AG09319 (cell line): ENCODE measurements at places on chromosomes 16 and 17.

GRCh38 chr17:81040791-81041337, 5.9 kb downstream of the BAIAP2 start:
- DNase-seq: no peak

DNA sequence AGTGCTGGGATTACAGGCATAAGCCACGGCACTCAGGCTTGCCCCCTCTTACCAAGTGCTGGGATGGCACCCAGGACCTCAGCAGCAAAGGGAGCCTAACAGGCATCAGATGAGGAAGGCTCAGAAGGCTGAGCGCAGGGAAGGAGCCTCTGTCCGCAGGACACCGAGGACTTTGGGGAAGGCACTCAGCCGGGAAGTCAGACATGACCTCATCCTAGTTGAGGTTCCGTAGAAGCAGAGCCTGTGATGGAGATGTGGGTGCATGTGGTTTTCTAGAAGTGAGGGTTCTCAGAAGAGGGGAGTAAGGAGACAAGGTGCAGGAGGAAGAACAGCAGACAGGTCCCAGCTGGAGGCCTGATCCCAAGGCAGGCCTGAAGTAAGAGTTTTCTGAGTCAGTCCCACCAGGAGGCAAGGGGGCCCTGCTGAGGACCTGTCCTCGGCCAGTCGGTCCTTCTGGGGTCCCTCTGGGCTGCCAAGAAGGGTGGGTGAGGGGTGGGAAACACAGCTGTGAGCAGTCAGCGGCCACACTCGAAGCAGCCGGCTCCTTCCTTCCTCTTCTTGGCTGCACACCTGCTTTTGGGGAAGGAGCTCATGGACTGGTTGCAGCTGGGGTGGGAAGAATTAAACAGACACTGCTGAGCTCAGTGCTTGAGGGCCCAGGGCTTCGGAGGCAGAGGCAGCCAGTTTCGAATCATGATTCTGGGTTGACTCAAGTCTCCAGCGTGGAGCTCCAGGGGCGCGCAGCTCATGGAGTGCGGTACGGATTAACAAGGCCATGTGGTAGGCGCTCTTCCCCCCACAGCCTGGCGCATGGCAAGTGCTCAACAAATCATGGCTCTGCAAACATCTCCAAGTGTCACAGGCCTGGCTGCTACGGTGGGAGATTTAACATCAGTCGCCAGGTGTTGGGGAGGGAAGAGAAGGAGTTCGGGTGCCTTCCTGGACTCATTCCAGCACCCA, 38.9 kb upstream of the SNN start:
- no peak for DNase-seq

DNA sequence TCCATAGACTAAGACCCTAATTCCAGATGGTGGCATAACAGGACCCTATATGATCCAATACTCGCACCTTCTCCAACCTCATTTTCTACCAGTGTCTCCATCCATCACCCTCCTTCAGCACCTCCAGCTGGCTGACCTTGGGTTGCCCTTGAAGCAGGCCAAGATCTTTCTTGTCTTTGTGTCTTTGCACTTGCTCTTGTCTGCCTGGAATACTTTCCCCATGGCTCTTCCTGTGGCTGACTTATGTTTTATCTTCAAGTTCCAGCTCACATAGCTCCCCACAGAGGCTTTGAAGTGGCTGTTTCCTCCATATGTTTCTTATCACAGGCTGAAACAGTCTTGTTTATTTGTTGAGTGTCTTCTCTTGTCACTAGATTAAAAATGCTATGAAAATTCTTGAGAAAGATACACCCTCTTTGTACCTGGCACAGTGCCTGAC, 29.6 kb upstream of the MMD start:
- DNase-seq: no peak

DNA sequence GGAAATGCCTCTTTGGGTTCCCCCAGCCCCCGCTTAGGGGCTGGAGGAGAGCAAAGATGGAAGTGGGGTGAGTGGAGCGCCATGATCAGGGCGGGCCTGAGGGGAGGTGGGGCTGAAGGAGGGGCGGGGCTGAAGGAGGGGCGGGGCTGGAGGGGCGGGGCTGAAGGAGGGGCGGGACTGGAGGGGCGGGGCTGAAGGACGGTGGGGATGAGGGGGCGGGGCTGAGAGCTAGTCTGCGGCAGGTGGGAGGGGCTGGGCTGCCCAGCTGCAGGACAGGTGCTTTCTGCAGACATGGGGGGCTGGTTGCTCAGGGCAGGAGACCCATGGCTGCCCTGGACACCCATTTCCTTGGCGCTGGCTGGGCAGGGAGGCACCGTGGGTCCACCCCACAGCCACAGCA, 39.1 kb upstream of the PABPN1L start:
- no peak for DNase-seq

GRCh38 chr17:82963104-82963950, 116.1 kb upstream of the METRNL start:
- peak; percentile 62 for DNase-seq

- DNase-seq: no peak
Observed at GRCh38 chr16:90046122-90046970, 27.1 kb upstream of the DBNDD1 start.
